ENCODE measurements at places on chromosomes 2 and 18.

DNA sequence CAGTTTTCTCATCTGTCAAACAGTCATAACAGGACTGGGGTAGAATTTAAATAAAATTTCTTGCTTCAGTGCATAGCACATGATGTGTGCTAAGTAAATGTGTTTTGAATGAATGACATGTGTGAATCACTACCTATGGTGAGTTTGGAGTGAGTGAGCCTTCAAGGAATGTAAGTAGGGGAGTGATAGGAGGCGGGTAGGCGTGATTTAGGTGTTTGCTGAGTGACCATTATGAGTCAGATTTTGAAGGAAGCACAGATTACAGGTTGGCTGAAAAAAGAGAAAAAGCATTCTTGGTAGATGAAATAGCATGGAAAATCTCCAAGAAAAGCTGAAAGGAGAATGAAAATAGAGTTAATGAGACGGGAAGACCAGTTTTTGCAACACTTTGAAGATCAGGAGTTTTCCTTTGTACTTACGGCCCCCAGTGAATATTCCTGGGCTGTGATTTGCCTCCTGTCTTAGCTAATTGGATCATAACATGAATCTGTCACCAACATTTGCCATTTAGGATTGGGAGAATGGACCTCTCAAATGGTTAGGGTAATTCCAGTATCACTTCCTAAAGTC lies 136.9 kb upstream of the GATA6 start:
- DNase-seq: no peak

DNA sequence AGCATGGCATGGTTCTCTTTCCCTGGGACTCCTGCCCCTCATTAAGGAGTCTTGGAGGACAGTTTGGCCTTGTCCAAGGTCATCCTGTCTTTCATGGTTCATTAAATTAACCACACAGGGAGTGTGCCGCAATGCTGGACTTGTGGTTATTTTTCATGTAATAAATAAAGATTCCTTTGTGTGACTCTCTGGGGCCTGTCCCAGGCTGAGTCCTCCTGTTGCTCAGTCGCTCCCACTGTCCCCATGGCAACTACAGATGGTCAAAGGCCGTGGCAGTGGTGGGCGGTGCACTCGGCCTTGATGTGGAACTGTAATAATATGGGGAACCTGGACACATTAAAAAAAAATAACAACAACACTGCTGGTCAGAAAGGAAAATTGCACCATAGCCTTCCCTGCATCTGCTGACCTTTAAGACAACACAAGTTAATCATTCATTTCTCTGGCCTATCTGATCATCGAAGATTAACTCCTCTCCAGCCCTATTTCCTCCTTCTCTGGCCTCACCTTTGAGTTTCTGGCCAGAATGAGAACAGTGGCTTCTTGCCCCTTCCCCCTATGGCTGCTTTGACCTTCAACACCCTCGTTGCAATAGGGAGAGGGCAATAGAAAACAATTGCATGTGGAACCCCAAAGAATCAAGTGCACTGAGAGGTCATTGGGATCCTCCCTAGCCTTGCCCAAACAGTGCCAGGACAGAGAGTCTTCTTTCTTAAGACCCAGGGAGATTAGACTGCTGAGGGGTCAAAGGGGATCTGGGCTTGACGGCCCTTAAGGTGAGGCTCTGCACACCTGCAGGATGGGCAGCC lies 44.7 kb downstream of the PSD4 start:
- no peak for DNase-seq

DNA sequence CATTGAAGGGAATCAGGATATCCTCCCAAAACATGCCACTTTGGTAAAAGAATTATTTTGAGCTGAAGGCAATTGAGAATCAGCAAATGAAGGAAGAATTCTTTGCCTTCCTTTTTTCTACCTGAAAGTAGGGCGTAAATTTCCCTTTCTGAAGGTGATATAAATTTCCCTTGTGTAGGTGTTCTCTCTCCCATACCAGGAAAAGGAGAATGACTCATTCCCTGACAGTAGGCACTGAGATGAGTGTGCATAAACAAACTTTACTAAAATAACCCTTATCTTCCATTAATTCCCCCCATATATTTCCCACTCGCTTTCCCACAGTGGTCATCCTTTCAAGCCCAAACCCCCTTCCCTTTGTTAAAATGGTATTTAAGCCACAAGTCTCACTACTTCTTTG lies 1339.0 kb downstream of the LRP1B start:
- no peak for DNase-seq

DNA sequence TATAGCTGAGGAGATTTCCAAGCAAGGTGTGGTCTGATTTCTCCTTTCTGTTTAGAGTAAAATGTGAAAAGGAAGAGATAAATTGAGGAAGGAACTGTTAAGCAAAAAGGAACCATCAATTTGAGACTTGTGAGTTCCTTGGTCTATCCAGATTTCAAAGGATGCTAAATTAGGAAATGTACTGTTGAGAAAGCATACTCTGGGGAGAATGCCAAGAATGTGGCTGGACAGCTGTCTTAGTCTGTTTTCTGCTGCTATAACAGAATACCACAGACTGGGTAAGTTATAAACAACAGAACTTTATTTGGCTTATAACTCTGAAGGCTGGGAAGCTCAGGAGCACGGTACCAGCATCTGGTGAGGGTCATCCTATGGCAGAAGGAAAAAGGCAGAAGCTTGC lies 1097.2 kb downstream of the TDRD15 start:
- DNase-seq: no peak

- DNase-seq: no peak
Observed at GRCh38 chr18:77876319-77876865, 626.7 kb downstream of the GALR1 start.

- DNase-seq: no peak
Observed at GRCh38 chr18:55179425-55179824, 220.2 kb upstream of the CCDC68 start.

DNA sequence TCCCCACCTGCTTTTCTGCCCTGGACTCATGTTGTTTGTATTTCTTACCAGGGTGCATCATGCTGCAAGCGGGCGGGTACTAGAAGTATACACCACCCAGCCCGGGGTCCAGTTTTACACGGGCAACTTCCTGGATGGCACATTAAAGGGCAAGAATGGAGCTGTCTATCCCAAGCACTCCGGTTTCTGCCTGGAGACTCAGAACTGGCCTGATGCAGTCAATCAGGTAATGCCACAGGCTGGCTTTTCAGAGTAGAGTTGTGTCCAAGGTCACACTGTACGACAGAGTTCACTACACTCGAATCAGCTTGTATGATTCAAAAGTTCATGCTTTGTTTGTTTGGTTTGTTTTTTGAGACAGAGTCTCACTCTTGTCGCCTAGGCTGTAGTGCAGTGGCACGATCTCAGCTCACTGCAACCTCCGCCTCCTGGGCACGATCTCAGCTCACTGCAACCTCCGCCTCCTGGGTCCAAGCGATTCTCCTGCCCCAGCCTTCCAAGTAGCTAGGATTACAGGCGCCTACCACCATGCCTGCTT lies 19.4 kb downstream of the SRSF7 start:
- no peak for DNase-seq

DNA sequence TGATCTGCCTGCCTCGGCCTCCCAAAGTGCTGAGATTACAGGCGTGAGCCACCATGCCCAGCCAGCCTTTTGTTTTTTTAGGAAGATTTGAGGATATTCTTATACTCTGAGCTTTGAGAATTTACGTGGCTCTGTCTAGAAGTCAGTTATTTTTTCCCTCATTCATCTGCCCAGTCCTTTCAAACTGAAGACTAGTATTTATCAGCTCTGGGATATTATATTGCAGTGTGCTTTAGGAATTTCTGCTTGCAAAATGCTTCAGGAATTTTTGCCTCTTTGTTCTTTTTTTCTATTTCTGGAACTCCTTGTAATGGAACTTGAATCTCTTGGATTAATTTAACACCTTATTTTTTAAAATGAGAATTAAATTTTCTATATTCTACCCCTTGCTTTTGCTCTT lies 22.6 kb downstream of the ACSL3 start:
- no peak for DNase-seq

Measured in CD4-positive, alpha-beta T cell treated with Interleukin-6 at 100 ng/mL for 8 hours (primary cell).